ENCODE measurements at places on chromosomes 7 and 10. TPM values are rescaled to one million over a fixed set of nuclear protein-coding genes. Genes with fewer than 3 reads are reported as not detected.

DNA sequence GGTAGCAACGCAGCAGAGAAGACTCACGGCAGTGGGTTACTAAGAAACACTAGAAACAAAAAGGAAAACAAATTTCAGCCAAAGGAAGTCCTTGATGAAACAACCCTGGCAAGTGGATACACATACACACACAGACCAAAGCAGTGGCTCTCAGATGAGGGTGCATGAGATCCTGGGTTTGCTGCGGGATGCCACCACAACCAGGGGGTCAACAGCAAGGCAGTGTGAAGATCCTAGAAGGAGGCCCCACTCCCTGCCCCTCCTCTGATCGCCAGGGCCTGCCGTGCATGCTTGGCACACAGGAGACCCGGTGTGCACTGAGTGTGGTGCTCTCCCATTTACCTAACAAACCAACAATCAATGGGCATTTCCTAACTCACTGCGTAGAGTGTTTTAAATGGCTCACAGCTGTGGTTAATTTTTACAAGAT lies 252.3 kb upstream of the KLF14 start:
- DNase-seq: peak; percentile 53

DNA sequence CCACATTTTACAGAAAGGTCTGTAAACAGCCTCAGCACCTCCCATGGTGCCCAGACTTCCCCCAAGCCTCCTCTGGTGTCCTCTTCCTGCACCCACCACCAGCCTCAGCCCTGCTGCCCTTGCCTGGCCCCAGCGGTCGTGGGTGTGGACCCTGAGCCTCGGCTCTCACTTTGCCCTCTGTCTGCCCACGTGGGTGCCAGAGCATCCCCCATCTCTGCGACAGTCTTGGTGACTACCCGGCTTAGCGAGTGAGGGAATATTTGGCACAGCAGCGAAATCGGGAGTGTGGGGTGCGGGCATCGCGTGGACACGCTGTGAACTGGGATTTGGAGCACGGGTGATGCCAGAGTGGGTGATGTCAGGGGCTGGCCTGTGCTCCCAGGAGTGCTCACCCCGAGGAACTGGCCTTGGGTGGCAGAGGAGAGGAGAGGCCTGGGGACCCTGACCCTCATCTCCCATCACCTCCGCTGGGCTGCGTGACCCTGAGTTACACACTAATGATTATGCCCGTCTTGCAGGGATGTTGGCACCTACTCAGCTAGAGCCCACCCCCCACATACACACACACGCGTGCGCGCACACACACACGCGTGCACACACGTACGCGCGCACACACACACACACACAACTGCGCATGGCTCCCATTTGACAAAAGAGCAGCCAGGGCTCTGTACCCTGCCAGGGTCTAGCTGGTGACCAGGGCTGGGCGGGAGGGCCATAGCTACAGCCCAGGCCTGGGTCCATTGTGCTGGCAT lies 8.7 kb downstream of the ELFN1 start:
- no peak for DNase-seq

- no peak for DNase-seq
Measured at GRCh38 chr10:6430423-6430980, 149.6 kb downstream of the PRKCQ start.

DNA sequence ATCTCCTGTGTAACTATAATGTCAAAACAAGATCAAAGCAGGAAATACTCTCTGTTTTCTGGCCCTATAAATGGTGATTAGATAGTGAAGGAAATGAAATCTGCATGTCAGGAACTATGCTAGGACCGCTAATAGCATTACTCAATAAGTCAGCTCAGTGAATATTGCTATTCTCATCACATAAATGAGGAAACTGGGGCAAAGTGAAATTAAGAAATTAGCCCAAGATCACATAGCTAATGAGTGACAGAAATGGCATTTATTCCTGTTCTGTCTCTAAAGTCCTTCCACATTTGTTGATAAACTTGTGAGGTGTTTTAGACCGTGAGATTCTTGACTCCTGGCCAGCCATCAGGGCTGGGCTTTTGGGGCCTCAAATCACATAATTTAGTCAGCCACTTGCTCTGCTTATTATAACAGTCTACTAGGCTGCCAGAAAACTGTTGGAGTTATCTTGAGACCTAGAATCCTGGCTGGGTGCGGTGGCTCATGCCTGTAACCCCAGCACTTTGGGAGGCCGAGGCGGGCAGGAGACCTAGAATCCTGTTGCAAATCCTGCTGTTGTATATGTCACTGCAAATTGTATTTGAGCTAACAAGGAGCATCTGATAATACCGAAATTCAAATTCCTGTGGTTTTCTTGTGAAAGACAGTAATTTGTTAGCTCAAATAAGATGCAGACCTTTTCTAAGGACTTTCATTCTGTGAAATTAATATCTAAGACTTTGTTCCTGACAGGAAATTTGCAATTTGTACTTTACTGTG lies 66.5 kb upstream of the SHTN1 start:
- DNase-seq: no peak

GRCh38 chr7:22786290-22786932 lies 36.2 kb downstream of the TOMM7 start:
- no peak for DNase-seq

DNA sequence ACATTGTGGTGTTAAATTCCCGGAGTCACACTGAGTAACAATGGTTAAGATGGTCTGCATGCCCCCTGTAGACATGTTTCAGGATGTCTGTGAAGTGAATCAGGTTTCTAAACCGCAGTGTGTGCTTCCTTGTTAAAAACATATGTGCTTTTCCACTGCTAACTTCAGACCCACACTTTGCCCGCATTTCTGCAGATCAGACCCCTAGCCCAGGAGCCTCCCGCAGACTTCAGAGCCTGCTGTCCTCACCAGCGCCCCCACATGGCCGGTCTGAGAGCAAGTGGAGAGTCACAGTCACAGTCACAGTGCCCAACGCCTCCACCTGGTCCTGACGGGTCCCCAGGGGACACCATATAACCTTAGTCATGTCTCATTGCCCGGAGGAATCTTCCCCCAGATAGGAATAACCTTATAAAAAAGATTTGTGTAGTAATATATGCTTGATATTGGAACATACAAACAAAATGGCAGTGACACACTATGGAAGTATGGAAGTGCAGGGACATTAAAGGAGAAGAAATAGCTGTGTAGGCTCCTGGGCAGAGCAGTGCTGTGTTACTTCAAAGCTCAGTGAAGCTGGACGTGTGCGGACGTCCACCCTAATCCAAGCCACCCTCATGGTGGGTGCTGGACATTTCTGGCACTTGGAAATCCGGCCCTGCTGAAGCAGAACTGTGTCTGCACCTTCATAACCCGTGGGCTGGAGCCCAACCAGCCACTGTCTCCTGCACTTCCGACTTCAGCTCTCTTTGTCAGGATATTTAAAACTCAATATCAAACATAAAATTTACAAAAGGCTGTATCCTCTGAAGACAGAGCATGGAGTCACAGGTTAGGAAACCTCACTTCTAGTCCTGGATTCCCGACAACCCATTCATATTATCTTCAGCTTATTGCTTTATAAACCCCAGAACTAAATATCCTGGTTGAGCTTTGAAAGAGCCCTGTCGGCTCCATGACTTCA lies 29.0 kb downstream of the GSTO2 start:
- no peak for DNase-seq

- DNase-seq: peak; percentile 92
Measured at GRCh38 chr7:47818796-47819606, 129.3 kb downstream of the PKD1L1 start.

DNA sequence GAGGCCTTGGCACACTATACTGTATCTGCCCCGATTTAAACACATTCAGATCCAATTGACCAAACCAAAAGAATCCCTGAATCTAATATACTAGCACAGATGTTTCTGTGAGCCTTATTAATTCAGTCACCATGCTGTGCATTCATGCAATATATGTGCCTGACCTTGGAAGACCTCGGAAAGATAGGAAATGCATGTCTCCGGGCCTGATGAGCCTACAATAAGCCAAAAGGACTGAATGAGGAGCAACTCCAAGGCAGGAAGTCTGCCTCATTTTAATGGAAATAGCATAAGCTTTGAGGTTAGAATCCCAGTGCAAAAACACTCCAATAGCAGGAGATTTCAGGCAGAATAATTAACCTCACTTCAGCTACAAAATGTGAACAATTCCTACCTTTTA lies 316.7 kb downstream of the LRRTM3 start:
- DNase-seq: no peak

- no peak for DNase-seq
Measured at GRCh38 chr7:106365252-106366005, 80.6 kb upstream of the NAMPT start.

GRCh38 chr10:52678611-52679010 lies 94.0 kb downstream of the MBL2 start:
- no peak for DNase-seq

DNA sequence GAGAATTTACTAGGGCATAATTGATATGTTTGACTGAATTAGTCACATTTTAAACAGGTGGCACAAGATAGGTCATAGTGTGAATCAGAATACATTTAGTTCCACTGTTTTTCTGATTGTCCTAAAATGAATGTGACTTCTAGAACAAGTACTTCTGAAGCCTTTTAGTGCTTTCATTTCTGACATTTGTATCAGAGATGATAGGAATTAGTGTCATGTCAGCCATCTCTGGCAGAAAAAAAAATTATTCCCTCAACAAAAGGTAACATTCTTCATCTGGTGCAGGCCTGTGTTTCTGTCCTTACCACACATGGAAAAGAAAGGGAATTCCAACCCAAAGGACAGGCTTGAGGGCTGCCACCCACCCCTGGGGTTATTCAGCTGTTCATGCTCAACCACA lies 21.3 kb downstream of the GRM8 start:
- DNase-seq: no peak

DNA sequence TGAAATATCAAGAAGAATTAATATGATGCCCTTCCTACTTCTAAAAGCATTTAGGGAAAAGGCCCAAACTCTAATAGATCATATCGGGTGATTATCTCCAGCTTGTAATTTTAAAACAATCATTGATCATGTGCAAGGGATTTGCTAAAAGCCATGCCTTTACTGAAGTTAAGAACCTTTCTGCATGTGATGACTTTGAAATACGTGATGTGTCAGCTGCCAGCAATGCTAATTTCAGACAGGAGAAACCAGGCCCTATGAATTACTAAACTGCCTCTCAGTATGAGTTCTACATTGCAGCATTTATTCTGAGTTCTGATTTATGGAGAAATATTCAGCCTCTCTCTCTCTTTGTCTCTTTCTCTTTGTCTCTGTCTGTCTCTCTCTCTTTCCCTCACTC lies 203.6 kb upstream of the AKR1E2 start:
- no peak for DNase-seq

GRCh38 chr10:35409094-35409582 lies 72.8 kb downstream of the CCNY start:
- peak; percentile 97 for DNase-seq

DNA sequence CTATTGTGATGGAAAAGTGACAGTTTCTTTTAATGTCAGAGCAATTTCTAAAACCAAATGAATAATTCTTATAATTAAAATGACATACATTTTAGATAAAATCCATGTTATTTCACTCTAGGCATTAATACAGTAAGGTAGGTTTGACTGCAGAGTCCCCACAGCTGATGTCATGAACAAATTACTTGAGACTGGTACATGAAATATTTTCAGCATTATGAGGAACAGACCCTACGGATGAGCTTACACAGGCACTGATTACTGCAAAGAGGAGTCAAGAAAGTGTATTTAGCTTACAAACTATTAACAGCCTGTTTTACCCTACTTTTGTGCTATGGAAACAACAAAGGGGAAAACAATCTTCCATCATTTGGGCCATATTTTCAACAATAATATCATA lies 8.9 kb downstream of the COL1A2 start:
- DNase-seq: no peak

DNA sequence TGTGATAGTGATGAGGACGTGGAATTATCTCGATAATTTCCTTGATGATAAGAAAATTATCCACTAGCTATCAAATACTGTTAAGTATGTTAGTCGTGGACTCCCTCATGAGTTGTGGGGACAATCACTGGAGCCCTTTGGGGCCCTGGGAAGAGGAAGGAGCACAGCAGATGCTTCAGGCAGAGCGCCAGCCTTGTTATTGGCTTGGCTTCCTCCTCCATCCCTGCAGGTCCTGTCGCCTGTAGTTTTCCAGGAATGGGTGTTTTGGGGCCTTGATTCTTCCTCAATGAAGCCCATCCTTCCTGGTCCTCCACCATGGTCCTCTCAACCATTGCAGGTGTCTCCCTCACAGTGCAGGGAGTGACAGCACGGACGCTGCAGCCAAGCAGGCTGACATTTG lies 32.5 kb upstream of the ZNF32 start:
- no peak for DNase-seq

DNA sequence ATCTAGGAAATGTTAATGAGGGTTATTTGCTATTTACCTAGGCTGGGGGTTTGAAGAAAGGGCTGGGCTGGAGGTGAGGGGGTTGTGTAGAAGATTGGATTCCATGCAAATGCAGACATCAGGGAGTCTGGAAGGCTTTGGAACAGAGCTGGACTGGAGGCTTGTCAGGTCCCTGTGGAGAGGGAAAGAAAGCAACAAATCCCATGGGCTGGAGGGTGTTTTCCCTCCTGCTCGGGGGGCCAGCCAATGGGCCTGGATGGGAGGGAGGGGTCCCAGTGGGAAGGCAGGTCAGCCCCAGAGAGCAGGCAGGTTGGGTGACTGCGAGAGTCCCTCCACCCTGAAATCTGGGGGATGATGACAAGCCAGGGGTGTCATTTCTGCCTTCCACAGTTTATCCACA lies 431.8 kb downstream of the RPS24 start:
- no peak for DNase-seq

- DNase-seq: no peak
Measured at GRCh38 chr10:47325303-47326291, 3.3 kb downstream of the GDF2 start.

DNA sequence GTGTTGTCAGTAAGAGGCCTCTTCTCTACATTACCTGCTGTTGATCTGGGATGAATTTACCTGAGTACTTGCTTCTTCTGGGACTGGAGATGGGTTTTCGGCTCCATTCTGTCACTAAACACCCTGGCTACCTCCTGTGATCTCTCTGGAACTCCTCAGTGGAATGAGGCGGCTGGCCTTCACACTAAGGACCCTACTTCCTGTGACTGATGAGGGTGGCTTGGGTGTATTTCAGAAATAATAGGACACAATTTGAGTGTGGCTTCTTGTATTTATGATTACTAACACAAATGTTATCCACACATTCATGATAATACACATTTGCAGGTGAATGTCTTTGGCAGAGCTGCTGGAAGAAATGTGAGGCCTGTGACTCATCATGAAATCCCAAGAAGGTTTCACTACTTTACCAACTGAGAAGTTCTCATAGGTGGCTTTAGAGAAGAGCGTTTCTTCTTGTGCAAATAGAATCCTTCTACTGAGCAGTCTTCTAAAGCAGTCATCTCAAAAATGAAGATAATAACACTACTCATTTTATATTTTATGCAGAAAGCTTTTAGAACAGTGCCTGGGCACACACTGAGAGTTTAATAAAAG lies 21.3 kb upstream of the EVX1 start:
- DNase-seq: no peak

The MSS51 gene
- total RNA-seq: 9.5 TPM

The FGFBP3 gene
- total RNA-seq: 0.72 TPM

The STAG3 gene
- 0.72 TPM for total RNA-seq

The TMEM178B gene
- total RNA-seq: 2.5 TPM

The SAMD8 gene
- total RNA-seq: 45.6 TPM

The TBX20 gene
- not detected for total RNA-seq

The MKI67 gene
- total RNA-seq: 24.8 TPM
